SHP77 treated with DMSO at 0.1 percent for 48 hours (cell line): ENCODE measurements at places on chromosomes 5 and 9.

- no peak for DNase-seq
Observed at GRCh38 chr9:95027914-95028852, 289.3 kb downstream of the FANCC start.

GRCh38 chr9:695252-695651, 146.2 kb upstream of the DMRT1 start:
- DNase-seq: no peak

GRCh38 chr5:64312491-64312890, 146.8 kb downstream of the RNF180 start:
- DNase-seq: no peak

DNA sequence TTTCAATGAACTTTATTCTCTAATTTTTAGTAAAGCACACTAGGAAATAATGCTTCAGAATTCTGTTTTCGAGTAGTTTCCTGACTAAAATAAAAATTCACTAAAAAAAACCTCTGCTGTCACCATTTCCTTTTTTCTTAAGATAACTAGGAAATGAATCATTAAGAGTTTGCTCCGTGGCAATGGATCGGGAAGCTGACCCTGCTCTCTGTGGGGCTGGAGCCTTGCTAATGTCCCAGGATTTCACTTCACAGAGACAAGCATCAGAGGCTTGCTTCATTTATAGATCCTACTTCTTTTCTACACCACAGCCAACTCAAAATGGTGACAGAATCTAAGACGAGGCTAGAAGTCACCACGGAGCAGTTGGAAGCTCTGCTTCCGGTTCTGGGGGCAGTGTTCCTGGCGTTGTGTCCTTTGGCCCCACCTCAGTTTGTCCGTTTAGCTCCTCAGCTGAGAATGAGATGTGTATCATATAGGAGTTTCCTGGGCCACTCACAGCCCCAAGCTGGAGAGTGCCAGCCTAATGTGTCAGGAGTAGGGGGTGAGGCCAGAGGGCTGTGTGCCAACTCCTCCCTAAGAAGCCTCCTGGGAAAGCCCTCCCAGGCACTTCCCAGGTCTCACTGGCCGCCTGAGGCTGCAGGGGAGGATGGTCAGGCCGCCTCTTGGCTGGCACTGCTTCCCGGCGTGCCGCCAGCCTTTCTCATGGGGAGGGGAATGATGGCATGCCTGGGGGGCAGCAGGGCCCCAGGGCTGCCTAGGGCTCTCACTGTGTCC, 19.6 kb downstream of the TENT4A start:
- no peak for DNase-seq

DNA sequence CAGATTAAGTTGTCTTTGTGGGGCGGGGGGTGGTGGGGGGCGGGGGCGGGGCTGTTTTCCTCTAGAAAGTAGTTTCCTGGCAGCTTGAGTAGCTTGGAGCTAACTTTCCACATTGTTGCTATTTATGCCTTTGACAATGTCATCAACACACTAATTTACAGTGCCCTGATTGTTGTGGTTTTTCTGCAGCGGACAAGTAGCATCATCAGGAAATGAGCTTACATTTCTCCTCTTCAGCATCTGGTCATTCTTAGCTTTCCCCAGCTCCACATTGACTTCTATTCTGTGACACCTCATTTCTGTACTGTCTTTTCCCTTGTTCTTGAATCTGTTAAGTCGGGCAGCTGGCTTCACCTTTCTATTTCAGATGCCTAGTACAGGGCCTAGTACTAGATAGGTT, 112.3 kb upstream of the RAD23B start:
- DNase-seq: no peak

- DNase-seq: no peak
Observed at GRCh38 chr5:14351086-14351661, 208.0 kb downstream of the TRIO start.

- no peak for DNase-seq
Observed at GRCh38 chr5:181153814-181154213, 6.4 kb downstream of the OR2V2 start.

- no peak for DNase-seq
Observed at GRCh38 chr9:2879803-2880202, 35.9 kb upstream of the PUM3 start.

DNA sequence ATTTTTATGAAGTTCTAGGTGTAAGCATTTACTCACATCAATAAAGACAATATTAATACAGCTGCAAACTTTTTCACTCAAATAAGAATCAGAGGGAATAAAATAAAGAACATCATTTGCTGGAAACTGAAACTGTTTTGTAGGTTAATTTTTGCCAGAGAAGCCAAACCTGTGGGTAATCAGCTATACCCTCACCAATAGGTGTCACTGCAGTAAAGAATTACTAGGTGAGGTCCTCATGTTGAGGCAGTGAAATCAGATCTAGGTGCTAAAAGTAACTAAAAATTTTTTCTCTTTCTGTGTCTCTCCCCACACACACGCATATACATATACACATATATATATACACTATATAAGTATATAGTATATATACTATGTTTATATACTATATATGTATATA, 1016.3 kb upstream of the SEMA6A start:
- no peak for DNase-seq

- no peak for DNase-seq
Observed at GRCh38 chr9:82332018-82332773, 343.6 kb downstream of the SPATA31D1 start.

GRCh38 chr5:170693701-170694100, 89.8 kb upstream of the GABRP start:
- DNase-seq: no peak

DNA sequence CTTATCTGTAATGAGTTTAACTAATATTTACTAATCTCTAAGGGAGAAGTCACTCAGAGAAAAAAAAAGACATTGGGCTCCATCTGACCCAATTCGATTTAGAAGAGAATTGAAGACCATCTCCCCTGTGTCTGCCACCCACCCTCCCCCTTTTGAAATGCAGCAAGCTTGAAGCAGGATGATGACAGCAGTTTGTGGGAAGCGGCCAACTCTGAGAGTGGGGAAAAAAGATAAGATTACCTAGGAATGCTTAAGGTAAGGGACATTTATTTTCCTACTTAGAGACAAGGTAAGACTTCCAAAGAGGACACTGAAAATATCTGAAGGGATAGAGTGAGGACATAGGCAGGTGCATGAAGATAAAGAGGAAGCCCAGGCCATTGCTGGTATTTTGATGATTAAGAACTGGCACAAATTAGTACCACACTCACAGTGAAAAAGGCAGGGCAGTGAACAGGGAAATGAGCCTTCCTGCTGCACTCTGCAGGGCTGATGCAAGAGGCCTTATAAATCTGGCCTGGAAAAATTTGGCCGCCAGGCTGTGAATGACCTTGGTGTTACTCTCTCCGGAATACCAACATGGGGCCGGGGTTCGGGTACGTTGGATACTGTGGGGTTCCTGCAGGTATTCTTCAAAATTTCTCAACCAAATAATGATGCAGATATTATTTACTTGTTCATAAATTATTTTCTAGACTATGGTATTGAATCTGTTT, 42.3 kb downstream of the HTR1A start:
- no peak for DNase-seq

DNA sequence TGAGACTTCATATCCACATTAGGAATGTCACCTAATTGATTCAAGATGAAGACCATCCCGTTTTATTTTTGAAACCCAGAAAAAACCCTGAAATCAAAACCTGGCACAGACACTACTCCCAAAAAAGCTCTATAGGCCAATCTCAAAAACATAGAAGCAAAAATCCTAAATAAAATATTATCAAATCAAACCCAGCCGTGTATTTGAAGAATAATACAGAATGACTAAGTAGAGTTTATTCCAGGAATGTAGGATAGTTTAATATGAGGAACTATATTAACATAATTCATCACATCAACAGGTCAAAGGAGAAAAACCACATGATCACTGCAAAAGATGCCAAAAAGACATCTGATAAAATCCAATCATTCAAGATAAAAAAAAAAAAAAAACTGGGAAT, 167.1 kb downstream of the ACTL7B start:
- DNase-seq: no peak

DNA sequence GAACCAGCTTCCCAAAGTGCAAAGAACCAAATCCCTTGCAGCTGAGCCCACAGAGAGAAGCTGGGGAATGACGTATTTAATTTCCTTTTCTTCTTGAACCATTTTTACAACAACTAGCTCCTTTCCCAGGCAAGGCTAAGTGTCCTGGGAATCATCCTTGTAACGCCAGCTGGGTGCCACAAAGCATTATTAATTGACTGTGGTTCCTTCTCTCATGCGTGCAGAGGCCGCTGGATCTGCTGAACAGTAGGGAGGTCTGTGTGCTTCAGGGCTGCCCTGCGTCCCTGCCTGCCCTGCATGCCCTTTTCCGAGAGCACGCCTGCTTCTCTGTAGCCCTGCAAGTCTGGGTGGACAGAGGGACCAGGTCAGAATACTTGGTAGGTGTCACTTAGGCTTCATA, 124.1 kb upstream of the OTULINL start:
- peak; percentile 79 for DNase-seq

DNA sequence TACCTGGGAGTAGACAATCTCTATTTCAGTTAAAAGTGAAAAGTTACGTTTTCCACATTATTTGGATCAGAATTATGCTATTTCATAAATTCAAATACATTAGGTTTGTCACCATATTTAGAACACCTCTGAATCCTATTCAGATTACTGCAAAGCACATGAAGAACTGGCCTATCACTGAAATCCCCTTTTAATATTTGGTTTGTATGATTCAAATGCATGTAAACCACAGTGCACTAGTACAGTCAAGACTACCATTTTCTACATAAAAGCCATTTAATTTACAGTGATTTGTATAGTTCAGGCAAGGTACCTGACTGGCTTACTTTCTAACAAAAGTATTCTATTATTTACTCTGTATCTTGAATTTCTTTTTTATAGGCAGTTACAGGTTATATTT, 212.5 kb downstream of the MEF2C start:
- DNase-seq: no peak

DNA sequence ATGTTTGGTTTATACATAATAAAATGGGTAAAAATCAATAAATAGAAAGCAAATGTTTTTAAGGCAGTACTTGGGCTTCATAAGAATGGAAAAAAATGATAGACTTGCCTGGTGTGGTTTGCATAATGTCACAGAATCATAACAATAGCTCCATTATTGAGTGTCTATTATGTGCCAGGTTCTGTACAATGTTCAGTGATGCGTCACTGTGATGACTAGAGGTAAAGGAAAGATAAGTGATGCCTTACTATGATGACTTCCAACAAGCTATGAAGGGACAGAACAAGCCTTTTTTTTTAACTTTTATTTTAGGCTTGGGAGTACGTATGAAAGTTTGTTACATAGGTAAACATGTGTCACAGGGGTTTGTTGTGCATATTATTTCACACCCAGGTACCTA, 128.8 kb downstream of the TMC1 start:
- DNase-seq: no peak

- DNase-seq: no peak
Observed at GRCh38 chr5:36900283-36900682, 23.7 kb downstream of the NIPBL start.

GRCh38 chr9:112061152-112061740, 113.9 kb downstream of the SUSD1 start:
- DNase-seq: no peak

- DNase-seq: no peak
Observed at GRCh38 chr5:56123531-56124243, 109.4 kb downstream of the ANKRD55 start.

DNA sequence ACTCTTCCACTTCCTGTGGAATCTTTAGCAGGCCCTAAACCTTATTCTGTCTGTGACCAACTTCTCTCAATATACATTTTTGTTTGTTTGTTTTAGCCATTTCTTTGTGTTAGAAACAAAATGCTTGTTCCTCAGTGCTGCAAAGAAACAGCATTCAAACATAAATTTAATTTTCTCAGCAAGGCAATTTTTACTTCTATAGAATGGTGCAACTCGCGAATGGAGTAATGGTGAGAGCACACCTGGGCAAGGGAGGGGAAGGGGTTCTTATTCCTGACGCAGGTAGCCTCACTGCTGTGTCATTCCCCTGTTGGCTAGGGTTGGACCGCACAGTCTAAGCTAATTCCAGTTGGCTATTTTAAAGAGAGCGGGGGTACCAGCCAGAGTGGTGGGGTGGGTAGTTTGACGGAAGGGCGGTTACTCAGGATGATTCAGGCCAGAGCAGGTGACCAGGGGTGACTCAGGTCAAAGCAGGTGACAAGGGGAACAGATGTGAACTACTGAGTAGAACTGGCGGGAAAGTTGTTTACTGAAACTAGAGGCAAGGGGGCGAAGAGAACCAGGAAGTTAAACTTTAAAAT, 21.4 kb downstream of the ZNF169 start:
- DNase-seq: no peak

- no peak for DNase-seq
Observed at GRCh38 chr5:33817301-33817700, 74.5 kb downstream of the ADAMTS12 start.

DNA sequence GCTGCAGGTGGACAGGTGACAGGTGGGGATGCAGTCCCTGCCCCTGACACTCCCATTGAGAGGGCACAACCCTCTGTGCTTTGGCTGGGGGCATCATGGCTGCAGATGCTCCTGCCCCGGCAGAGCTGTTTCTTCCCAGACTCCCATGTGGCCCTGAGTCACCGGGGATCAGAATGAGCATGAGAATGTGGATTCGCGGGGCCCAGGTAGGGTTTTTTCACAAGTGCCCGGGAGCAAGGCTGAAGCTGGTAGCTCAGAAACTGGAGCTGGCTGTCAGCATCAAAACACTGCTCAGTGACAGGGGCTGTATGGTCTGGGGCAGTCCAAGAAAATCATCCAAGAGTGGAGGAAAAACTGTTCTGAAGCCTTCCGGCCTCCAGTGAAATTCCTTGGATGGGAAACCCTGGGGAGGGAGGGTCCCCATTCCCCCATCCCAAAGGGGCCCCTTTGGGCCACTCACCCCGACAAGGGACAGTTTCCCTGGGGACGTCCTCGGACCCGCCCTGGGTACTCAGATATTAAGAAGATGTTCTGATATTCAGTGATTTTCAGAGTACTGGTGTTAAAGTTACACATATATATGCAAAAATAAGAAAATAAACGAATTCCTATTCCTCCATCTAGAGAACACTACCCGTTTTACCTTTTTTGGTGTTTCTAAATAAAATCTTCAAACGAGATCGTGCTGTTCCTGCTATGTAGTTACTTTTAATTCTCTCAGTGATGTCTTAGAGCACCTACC, 120.1 kb upstream of the LPCAT1 start:
- no peak for DNase-seq

- no peak for DNase-seq
Observed at GRCh38 chr9:83066771-83067170, 3.8 kb upstream of the RASEF start.

GRCh38 chr5:120778491-120779484, 314.7 kb downstream of the PRR16 start:
- DNase-seq: no peak

DNA sequence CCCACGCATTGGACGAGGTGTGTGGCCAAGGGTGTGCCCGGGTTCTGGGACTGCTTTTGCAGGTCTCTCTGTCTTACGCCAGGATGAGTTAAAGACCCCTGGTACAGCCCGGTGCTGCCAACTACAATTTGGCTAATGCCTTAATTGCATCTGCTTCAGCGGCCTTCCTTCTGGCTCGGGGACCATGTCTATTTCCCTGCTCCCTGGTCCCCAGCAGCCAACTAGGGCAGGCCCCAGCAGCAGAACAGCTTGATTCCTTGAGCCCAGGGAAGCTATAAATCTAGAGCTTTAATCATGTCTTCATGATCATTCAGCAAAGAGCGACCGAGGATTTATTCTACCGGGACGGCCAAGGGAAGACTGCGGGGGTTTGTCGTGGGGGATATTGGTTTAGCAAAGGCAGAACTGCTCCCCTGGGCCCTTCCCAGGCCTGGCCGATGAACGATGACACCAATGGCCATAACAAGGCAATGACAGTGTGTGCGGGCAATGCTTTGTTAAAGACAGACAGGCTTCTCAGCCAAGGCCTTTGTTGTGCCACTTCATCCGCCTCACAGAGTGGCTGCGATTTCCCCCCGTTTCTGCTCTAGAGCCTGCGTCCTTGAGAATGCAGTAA, 51.4 kb downstream of the CFAP77 start:
- no peak for DNase-seq
